Left lung (tissue), 14 donors: ENCODE measurements at places on chromosomes 12 and 14. TPM values are rescaled to one million over a fixed set of nuclear protein-coding genes. Genes with fewer than 3 reads are reported as not detected.

GRCh38 chr12:2335109-2335508 lies 282.3 kb downstream of the CACNA1C start:
- DNase-seq: no peak

DNA sequence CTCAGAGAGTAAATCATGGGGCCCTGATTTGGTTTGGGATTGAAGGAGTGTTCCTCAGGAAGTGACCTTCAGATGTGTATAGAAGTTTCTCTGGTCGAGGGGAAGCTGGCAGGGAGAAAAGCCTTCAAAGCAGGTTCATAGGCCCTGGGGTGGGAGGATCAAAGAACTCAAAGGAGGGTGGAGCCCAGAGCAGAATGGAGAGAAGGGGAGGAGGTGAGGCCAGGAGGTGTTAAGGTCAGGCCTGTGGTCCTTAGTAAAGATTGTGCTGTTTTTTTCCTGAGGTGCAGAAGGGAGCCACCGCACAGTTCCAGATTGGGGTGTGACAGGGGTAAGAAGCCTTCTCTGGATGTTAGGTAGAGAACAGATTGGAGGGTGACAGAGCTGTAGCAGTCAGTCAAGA lies 9.7 kb upstream of the CFAP251 start:
- no peak for DNase-seq

CLEC4D gene
- polyA plus RNA-seq: 0.17 TPM

AMIGO2 gene
- 3.4 TPM for polyA plus RNA-seq

HAL gene
- polyA plus RNA-seq: 0.81 TPM

GRCh38 chr14:53621921-53622320 lies 334.7 kb downstream of the BMP4 start:
- no peak for DNase-seq

DNA sequence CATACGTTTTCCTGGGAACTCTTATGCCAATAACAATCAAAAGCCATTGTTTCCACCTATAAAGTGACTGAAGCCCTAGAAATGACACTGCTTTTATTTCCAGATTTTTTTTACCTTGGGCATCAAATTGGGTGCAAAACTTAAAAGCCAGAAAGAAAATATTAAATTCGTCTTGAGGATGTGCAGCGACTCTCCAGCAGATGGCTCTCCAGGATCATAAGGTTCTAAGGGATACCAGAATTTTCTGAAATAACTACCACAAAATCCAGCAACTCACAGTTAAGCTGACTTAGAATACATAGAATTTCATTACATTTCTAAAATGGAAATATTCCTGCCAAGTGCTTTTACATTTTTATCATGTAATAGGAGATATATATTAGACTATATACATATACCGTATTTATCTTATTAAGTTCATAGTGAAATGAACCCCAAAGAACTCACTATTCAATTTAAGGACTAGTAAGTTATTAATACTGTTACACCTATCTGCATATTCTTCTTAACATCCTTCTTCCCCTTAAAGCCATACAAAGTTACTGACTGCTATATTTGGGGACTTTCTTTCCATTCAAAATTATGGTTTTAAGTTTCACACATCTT lies 44.0 kb downstream of the ARMH4 start:
- no peak for DNase-seq

DNA sequence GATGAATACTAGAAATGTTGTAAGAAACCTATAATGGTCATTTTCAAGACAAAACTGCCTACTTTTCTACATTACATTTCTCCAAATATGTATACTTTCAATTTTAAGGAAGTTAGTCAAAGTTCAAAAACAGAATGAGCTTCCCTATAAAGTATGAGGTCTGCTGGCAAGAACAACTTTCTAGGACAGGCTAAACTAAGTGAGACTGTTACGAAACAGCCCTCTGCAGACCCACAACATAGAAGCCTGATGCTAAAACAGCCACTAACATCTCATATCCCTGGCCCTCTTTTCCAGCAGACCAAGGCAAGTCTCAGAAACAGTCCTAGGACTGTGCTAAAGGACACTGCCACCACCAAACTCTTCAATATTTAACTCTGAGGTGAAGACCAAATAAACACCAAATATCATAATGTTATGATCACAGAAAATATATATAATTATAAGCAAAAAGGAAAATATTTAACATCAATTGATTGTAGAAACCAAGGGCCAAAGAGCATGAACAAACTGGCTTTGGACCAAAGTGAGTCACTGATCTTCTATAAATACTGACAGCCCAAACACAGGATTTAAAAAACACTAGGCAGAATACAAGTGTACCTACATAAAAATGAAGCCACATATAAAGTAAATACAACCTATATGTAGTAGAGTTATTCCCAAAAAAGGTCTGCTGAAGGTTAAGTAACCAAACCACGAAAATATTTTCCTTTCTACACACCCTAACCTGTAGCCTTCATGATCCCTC lies 27.7 kb downstream of the PPP4R3A start:
- DNase-seq: peak; percentile 84

- no peak for DNase-seq
Measured at GRCh38 chr12:22034709-22035506, 11.1 kb upstream of the CMAS start.

DNA sequence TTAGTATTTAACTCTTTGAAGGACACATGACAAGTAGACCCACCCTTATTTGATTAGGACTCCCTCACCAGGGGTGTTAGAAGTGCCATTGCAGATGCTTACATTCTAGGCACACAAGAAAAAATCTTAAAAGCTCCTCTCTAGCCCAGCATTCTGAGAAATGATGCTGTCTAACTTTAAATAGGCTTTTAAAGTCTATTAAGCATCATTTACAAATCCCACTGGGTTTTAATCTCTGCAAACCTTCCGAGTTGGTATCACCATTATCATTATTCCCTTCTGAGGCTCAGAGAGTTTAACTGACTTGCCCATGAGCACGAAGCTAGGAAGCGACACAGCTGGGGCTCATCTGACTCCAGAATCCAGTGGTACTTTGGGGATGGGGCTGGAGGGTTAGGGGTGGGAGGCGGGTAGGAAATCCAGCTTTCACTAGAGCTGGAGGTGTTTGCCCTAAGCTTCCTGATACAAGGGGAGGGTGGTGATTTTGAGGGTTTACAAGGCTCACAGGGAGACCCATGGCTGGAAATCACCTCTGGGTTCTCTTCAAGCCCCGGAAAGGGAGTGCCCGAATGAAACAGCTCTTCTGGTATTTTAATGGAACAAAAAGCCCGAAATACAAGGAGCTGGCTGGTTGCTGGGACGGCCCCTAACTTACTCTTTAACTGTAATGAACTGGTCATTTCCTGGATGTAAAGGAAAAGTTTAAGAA lies 109.2 kb upstream of the FUT8 start:
- no peak for DNase-seq

DNA sequence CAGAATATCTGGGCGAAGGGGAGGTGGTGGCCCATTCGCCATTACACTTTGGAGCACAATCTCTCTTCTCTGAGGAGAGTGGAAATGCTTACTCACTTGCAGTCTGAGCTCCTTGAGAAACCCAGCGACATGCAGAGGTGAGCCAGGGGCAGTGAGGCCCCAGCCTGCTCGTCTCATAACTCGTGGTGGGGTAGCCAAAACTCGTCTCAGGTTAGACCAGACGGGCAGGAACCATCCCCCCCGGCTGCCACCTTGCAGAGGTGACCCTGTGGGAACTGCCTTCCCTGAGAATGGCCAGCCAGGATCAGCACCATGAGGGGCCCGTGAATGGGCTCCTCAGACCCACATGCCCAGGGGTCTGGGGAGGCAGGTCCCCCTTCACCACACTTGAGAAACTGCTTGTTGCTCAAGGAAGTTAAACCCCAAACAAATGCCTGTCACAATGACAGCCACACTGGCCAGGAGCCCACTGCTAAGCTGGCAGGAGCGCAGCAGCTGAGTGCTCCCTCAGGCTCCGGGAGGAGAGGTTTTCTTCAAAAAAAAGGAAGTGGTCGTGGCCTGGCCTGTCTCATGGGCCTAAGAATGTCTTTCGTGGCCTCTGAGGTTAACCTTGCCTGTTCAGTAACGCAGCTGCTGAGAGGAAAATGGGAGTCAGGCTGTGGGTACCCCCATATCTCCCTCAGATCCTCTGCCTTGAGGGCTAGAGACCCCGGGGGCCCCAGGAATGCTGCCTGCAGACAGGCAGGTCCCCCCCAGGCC lies 9.2 kb upstream of the ALDH2 start:
- peak; percentile 69 for DNase-seq

GRCh38 chr12:25695574-25695973 lies 142.5 kb upstream of the LMNTD1 start:
- DNase-seq: peak; percentile 28

ACSM4 gene
- not detected for polyA plus RNA-seq

DNA sequence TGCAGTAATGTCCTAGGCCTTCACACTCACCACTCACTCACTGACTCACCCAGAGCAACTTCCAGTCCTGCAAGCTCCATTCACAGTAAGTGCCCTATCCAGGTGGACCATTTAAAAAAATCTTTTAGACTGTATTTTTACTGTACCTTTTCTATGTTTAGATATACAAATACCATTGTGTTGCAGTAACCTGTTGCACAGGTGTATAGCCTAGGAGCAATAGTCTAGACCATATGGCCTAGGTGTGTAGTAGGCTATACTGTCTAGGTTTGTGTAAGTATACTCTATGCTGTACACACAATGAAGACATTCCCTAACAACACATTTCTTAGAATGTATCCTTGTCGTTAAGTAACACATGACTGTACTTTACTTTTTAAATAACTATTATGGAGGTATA lies 17.2 kb downstream of the CYP46A1 start:
- no peak for DNase-seq

DNA sequence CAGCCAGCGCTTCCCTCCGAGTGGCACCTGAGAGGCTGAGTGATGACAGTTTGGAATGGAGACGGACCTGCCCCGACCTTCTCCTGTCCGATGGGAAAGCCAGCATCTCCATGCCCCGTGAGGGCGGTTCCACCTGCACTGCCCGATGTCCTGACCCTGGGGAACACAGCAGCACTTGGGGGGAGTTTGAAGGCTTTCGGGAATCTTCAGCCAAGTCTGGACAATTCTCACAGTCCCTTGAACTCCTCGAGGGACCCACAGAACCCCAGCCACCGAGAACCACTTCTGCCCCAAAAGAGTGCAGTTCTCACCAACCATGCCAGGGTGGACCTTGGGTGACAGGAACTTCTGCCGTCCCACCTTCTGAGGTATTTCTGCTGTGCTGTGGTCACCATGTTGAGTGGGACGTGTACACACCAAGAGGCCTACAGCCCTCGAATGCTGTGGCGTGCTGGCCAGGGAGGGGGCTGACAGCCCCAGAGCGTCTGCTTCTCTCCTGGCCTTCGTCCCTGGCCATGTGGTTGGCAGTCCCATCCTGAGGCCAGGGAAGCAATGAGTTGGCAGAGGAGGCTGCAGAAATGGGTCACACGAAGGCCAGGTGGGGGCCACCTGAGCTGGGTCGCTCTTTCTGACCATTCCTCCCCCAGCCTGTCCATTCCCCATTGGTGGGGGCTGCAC lies 1.0 kb downstream of the CLBA1 start:
- DNase-seq: no peak

- no peak for DNase-seq
Measured at GRCh38 chr12:2083008-2083407, 30.2 kb downstream of the CACNA1C start.

DNA sequence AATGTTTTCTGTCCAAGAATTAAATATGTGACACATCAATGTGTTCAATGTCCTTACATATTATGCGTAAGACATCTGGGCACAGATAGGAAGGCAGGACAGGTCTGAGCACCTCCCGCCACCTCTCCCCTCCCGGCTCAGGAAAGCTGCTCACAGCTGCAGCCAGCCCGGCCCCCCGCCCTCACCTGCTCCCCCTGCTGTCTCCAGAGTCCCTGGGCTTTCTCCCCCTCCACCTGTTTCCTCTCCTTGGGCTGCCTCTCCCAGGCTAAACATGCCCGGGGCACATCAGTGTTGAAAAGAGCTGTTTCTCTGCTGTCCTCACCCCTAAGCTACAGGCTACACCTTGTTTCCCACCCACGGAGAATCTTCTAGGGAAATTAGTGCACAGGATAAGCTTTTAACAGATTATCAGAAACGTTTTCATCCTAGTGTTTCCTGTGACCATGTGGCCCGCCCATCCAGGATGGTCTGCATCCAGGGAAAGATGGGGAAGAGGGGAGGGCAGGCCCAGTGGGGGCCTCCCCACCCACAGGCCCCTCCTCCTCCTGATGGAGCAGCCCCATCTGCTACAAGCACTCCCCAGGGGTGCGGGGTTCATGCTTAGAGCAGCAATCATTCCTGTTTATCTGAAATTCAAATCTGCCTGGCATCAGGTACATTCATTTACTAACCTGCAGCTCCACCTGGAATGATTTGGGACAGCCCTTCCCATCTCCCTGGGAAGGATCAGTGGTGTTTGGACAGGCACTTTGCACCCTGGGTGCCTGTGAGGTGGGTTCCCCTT lies 273.8 kb upstream of the SFSWAP start:
- DNase-seq: no peak

- DNase-seq: no peak
Measured at GRCh38 chr14:77119851-77120250, 21.7 kb downstream of the ZDHHC22 start.

- peak; percentile 94 for DNase-seq
Measured at GRCh38 chr12:6927379-6928021, at the start of gene ATN1. Gene ATN1 (plus strand): TSS chr12:6927959. CDS start chr12:6934002, 6,043 bp downstream.

DNA sequence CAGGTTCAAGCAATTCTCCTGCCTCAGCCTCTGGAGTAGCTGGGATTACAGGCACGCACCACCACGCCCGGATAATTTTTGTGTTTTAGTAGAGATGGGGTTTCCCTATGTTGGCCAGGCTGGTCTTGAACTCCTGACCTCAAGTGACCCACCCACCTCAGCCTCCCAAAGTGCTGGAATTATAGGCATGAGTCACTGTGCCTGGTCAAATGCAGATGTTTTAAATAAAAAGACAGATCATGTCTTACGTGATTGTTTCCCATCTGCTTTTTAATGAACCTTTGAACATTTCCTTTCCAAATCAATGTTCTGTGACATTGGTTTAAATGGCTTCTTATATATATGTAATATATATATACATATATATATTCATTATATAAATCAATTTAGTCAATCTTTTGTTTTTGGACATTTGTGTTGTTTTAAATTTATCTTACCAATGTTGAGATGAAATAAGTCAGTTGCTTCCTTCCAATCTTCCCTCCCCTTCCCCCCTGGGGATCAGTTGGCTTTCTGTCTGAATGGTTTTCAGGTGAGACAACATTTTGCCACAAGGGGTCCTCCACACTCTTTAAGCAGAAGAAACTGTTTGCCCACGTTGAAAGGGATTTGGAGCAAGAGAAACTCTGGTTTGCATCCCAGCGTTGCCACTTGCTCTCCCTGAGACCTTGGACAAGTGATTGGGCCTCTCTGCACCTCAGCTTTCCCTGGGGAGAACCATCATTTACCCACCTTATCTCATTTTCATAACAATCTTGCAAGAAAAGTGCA lies 47.6 kb upstream of the RBM19 start:
- DNase-seq: no peak
